ENCODE measurements at places on chromosomes 11 and 22.

DNA sequence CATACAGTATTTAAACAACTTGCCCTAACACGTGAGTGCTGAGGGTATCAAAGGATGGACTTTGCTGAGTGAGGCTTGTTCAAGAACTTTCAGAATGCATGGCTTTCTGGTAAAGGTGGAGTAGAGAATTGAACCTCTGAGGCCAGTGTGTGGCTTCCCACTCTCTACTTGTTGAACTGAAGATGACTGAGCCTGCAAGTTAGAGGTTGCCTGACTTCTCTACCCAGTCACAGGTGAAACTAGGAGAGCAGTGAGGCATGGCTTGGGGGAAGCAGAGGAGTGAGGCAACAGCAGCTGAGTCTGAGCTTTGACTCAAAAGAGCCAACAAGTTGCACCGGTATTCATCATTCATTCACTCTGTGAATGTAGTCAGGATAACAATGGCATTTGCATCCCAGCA is 256.4 kb upstream of the SESN3 start:
- DNase-seq, result no peak

DNA sequence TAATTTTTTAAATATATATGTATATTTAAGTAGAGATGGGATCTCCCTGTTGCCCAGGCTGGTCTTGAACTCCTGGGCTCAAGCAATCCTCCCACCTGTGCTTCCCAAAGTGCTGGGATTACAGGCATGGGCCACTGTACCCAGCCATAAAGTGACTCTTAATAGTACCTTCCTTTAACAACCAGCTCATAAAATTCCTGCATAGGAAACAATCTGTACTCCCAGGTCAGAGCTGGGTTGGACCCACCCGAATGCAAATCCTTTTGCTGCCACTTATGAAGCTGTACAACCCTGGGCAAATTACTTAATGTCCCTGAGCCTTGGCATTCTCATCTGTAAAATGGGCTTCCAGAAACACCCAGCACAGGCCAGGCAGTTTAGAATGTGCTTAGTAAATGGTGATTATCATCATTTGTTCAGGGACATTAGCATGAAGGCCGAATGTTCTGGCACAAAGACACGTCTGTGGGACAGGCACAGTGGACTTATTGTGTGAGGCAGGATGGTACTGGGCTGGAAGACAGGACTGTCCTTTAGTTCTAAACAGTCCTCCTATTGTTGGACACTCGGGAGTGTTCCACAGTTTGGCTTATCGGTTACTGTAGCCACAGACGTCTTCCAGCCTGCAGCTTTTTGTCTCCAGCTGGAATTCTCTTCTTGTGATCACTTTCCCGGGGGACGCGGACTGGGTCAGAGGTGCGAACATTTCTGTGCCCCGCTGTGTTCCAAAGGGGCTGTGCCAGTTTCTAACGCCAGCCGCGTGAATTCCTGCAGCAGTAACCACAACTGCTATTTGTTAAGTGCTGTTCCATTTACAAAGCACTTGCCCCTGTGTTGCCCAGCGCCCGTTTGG is 6.0 kb downstream of the PDXP start:
- DNase-seq, result no peak

- no peak for DNase-seq
Measured at GRCh38 chr11:66491315-66491935, 11.2 kb downstream of the DPP3 start.

- no peak for DNase-seq
Measured at GRCh38 chr11:40118780-40119179, 1340.7 kb downstream of the LRRC4C start.

GRCh38 chr11:33731723-33732531 is 4.3 kb downstream of the CD59 start:
- DNase-seq, result no peak

All from Caki2 (cell line).